ENCODE measurements at places on chromosomes 16 and 17.

DNA sequence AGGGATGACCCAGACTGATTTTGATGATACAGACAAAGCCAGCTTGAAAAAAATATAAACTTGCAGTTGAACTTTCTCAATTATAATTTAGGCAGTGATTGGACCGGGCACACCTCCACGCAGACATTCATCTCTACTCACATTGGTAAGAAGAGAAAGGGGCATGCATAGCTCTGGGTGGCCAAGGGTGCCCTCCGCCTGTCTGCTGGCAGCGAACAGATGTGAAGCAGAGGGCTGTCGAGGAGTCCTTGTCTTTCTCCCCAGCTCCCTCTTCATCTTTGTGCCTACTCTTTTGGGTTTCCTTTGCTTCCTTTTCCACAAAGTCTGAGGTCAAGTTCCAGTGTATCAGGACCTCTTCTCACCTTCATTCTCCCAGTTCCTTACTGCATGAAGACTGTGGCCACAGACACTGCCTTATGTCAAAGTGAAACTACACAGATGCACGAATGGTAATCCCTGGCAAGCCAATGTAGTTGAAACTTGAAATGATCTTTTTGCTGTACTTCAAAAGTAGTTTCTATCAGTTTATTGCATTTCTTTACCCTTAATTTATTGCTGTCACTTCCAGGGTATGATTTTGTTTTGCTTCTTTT, 343.7 kb upstream of the SOX9 start:
- DNase-seq = no peak

- no peak for DNase-seq
Measured at GRCh38 chr17:48579760-48580554, 1.8 kb upstream of the HOXB4 start.

GRCh38 chr17:46984892-46985291, 5.8 kb upstream of the RPRML start:
- DNase-seq = no peak

DNA sequence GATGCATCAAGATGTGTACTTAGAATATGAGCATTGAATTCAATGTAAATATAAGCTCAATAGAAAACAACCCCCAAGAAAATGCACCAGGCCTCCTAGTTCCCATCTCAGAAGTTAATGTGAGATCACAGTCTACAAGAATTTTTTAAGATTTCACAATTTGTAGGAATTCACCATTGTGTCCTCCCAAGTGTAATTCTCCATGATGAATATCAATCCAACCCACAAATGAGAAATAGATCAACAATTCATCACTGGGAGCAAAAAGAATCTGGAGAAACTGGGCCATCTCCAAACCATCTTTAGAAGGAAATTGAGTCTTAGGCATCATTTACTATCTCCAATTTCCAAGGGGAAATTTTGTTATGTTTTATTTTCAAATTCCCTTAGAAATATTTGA, 310.5 kb upstream of the GOT2 start:
- no peak for DNase-seq

GRCh38 chr17:82974136-82974952, 105.1 kb upstream of the METRNL start:
- DNase-seq = no peak

- no peak for DNase-seq
Measured at GRCh38 chr17:50986989-50987660, 121.0 kb upstream of the TOB1 start.

Data from NCI-H1436 (cell line).